ENCODE measurements at places on chromosomes 1 and 21. TPM values are rescaled to one million over a fixed set of nuclear protein-coding genes. Genes with fewer than 3 reads are reported as not detected.

Gene PPFIA4
- polyA plus RNA-seq: 9.7 TPM

Gene FAM43B
- 1.00 TPM for polyA plus RNA-seq

Gene RPE65
- 0.22 TPM for polyA plus RNA-seq

Gene SIPA1L2
- polyA plus RNA-seq: 30.4 TPM

Gene NGF
- 1.8 TPM for polyA plus RNA-seq

Gene CR1L
- polyA plus RNA-seq: 1.2 TPM

Gene AK4
- 72.3 TPM for polyA plus RNA-seq

Gene LDLRAD1
- not detected for polyA plus RNA-seq

Gene PAQR6
- polyA plus RNA-seq: 6.0 TPM

Gene THEM5
- 0.52 TPM for polyA plus RNA-seq

Gene HIVEP3
- 4.0 TPM for polyA plus RNA-seq

Gene ITGB2
- polyA plus RNA-seq: 11.8 TPM

Gene APCS
- not detected for polyA plus RNA-seq

Gene SYT11
- polyA plus RNA-seq: 21.7 TPM

Gene SAMSN1
- polyA plus RNA-seq: 3.2 TPM

Gene CPT2
- 28.9 TPM for polyA plus RNA-seq

Gene TXNIP
- 360 TPM for polyA plus RNA-seq

Gene S100A3
- 0.25 TPM for polyA plus RNA-seq

Gene SELENBP1
- polyA plus RNA-seq: 50.4 TPM

Gene CCDC185
- 0.08 TPM for polyA plus RNA-seq

Gene KMO
- 27.9 TPM for polyA plus RNA-seq

Gene PGLYRP4
- polyA plus RNA-seq: not detected

Gene F13B
- polyA plus RNA-seq: 0.13 TPM

Gene KIF17
- polyA plus RNA-seq: 4.3 TPM

Gene LEMD1
- 3.9 TPM for polyA plus RNA-seq

Gene CDK11A
- 33.9 TPM for polyA plus RNA-seq

Gene UCK2
- polyA plus RNA-seq: 24.0 TPM

Gene RBM15
- polyA plus RNA-seq: 13.8 TPM

Gene KPRP
- polyA plus RNA-seq: not detected

Gene ZNF697
- polyA plus RNA-seq: 21.9 TPM

Gene FCRL2
- 0.17 TPM for polyA plus RNA-seq

Gene SLC30A10
- polyA plus RNA-seq: 0.23 TPM

Gene NIBAN1
- polyA plus RNA-seq: 3.1 TPM

Gene IFT25
- 68.2 TPM for polyA plus RNA-seq

Gene INSRR
- 1.8 TPM for polyA plus RNA-seq

Gene FASLG
- not detected for polyA plus RNA-seq

Gene ZBTB8B
- 2.3 TPM for polyA plus RNA-seq

Gene ITPKB
- polyA plus RNA-seq: 21.1 TPM

Gene ACOT11
- 13.6 TPM for polyA plus RNA-seq

Gene TLR5
- 5.9 TPM for polyA plus RNA-seq

Gene RAP1GAP
- 20.2 TPM for polyA plus RNA-seq

Gene C1QA
- 10.1 TPM for polyA plus RNA-seq
